Fibroblast of skin of scalp (primary cell): ENCODE measurements at places on chromosomes 1 and 21.
A peak's percentile ranks its signal among the peaks of the same experiment; 100 is the strongest.

DNA sequence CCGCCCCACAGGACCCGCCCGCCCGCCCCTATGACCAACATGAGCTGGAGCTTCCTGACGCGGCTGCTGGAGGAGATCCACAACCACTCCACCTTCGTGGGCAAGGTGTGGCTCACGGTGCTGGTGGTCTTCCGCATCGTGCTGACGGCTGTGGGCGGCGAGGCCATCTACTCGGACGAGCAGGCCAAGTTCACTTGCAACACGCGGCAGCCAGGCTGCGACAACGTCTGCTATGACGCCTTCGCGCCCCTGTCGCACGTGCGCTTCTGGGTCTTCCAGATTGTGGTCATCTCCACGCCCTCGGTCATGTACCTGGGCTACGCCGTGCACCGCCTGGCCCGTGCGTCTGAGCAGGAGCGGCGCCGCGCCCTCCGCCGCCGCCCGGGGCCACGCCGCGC, 7.9 kb upstream of the IBA57 start:
- DNase-seq: no peak

DNA sequence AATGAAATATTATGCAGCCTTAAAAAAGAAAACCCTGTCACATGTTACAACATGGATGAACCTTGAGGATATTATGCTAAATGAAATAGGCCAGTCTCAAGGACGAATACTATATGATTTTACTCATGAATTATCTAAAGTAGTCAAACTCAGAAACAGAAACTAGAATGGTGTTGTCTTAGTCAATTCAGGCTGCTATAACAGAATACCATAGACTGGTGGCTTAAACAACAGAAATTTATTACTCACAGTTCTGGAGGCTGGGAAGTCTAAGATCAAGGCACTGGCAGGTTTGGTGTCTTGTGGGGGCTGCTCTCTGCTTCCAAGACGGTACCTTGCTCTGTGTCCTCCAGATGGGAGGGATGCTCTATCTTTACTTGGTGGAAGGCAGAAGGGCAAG, 113.8 kb upstream of the DNAH14 start:
- DNase-seq: no peak

GRCh38 chr1:56433056-56433577, 146.2 kb downstream of the PLPP3 start:
- no peak for DNase-seq

DNA sequence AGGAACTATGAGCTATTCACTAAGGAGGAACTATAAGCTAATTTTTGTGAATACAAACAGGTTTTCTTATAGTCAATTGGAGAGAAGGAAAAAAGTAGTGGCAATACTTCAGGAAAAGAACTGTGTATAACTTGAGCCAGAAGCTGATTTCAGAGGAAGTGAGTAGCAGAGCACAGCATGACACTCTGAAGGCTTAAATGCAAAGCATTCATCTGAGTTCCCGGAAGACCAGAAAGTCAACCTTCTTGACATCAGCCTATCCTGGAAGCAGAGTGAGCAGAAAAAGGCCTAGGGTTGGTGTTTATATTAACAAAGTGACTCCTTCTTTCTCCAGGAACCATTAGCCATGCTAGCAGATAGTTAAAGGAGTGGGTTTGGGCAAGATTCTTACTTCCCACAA, 545.2 kb downstream of the MRPL39 start:
- peak; percentile 10 for DNase-seq

GRCh38 chr1:108049178-108049819, 84.3 kb upstream of the VAV3 start:
- peak; percentile 15 for DNase-seq

- DNase-seq: peak; percentile 19
These were observed 84.9 kb downstream of the KIF14 start for GRCh38 chr1:200535605-200536004.

- DNase-seq: no peak
These were observed 147.1 kb downstream of the KIF26B start for GRCh38 chr1:245301921-245302320.

GRCh38 chr1:193736507-193736906, 550.1 kb upstream of the B3GALT2 start:
- DNase-seq: no peak

GRCh38 chr1:151711044-151711800, 5.4 kb downstream of the CELF3 start:
- no peak for DNase-seq
